ENCODE measurements at places on chromosomes 2 and 18.

- DNase-seq = no peak
Measured at GRCh38 chr2:101682311-101682710, 15.2 kb upstream of the MAP4K4 start.

GRCh38 chr2:207881902-207882301, 112.2 kb upstream of the FZD5 start:
- no peak for DNase-seq

GRCh38 chr2:198220763-198221610, 416.6 kb downstream of the PLCL1 start:
- DNase-seq = no peak

DNA sequence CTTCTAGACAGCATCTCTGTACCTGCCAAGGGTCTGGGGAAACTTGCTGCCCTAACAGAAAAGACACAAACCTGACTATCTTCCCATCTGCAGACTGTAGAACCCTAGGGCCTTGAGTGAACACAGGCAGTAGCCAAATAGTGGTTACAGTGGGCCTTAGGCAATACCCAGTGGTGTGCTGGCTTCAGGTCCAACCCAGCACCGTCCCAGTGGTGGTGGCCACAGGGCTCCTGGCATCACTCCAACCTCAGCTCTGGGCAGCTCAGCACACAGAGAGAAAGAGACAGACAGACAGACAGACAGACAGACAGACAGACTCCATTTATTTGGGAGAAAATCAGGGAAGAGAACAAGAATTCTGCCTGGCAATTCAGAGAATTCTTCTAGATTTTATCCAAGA, 29.3 kb upstream of the UPP2 start:
- no peak for DNase-seq

GRCh38 chr2:1421731-1422130, 8.5 kb downstream of the TPO start:
- DNase-seq = no peak

- DNase-seq = no peak
Measured at GRCh38 chr18:44840058-44840790, 159.5 kb downstream of the SETBP1 start.

- peak; percentile 92 for DNase-seq
Measured at GRCh38 chr18:3649633-3650426, 199.9 kb downstream of the TGIF1 start.

GRCh38 chr18:68402784-68403183, 312.1 kb downstream of the TMX3 start:
- DNase-seq = no peak

DNA sequence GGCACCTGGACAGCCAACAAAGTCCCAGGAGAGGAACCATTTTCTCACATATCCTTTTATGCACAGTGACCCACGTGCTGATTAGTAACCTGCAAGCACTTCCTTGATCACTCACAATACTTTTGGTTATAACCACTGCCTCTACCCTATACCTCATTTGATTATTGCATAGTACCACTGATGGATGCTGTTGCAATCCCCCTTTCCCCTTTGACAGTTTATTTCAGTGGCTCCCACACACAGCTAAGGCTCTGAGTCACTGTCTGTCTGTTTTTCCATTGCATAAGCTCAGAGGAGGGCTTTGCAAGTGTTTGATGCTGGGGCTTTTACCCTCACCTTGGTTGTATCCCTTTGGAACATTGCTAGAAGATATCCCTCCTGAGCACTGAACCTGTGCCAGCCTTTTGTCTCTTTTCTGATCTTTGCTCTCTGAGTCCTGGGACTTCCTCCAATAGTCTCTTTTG, 101.7 kb upstream of the RBBP8 start:
- DNase-seq = no peak

DNA sequence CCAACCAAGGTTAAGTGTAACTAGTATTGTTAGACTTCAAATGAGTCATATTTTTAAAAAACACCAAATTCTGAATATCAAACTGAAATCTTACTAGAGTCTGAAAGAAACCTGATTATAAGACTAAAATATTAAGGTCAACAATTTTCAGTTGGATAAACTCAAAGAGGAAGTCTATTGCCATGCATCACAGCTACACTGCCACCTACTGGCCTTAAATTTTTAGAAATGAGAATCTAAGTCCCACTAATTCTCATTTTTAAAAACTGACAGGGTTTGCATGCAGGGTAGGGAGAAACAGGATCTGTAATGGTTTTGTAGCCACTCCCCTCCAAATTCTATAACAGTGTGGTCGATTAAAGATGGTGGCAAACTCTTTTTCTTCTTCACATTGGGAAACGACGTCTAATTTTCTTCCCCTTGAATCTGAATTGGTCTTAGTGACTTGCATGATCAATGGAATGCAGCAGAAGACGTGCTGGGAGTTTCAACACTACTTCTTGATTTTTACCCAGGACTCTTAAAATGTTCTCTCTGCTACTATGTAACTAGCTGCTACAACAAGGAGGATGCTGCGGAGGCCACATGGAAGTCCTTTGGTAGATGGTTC, 176.1 kb upstream of the SESTD1 start:
- DNase-seq = peak; percentile 41

GRCh38 chr18:5469340-5469739, 74.5 kb downstream of the EPB41L3 start:
- no peak for DNase-seq

DNA sequence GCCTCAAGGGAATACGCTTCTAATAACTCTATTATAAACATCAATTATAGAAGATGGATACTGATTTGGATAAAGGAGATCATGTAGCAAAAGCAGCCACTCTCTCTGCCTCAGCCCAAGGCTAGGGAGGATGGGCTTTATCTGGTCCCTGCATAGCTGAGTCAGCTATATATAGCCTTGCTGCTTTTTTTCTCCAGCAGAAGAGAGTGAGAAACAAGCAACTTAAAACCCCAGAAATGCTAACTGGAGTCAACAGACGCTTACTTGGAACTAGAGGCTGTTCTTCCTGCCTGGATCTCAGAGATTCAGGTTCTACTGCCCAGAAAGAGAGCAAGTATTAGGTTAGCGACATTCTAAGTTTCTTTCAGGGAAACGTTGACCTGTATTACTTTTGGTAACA, 426.7 kb upstream of the KLHL29 start:
- DNase-seq = no peak

All from A549 (cell line).